AG04450 (cell line): ENCODE measurements at places on chromosomes 3 and 15.

GRCh38 chr3:6229778-6230410 lies 631.0 kb upstream of the GRM7 start:
- DNase-seq: no peak

GRCh38 chr3:185215873-185216606 lies 37.8 kb downstream of the EHHADH start:
- no peak for DNase-seq

DNA sequence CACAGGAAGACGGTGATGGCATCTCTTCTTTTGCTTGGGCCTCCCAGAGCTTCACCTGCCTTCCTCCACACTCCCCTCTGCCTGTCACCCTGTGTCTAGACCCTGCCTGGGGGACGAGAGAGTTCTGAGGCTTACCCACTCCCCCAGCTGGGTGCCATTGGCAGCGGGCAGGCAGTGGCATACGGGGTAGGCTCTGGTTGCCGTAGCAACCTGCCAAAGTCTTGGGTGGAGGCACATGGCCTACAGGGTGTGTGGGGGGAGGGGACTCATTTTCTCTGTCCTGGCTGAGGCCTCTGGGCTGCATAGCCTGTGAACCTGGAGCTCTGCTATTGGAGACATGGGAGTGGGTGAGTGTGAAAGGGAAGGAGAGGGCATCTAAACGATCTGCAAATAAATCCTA lies 4.4 kb downstream of the INSYN1 start:
- DNase-seq: no peak

- peak; percentile 76 for DNase-seq
Observed at GRCh38 chr3:58013973-58014649, 5.9 kb downstream of the FLNB start.

DNA sequence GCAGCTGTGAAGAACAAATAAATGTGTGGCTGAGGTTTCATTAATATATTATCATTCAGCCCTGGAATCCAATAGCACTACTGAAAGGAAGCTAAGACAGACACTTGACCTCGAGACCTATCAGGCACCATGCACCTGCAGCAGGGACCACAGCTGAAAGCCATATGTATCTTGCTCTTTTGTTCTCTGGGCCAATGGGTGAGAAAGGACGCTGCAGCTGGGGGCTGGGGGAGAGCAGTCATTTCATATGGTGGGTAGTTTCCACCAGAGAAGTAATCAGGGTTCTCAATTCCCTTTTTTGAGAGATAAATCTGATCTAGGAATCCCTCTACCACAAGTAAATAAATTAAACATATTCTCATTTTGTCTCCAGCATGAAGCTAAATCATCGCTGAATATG lies 225.6 kb upstream of the STRIT1 start:
- no peak for DNase-seq

- DNase-seq: no peak
Observed at GRCh38 chr15:74240002-74240568, 4.0 kb downstream of the CCDC33 start.

DNA sequence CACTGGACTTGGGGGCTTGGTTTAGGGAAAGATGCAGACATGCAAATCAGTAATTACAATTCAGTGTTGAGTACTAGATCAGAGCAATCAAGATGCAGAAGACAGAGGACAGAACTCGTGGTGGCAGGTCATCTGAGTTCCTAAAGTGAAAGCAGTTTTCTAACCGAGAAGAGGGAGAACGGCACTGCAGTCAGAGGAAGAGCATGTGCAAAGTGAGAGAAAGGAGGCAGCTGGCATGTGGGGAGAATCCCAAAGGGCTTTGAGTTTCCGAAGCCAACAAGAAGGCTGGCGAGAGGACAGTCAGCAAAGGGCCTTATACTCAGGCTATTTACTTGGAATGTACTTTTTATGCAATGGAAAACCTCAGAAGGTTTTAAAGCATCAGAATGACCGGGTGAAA lies 87.0 kb downstream of the ANP32A start:
- no peak for DNase-seq

- no peak for DNase-seq
Observed at GRCh38 chr3:60698117-60698516, 553.1 kb downstream of the FHIT start.

- no peak for DNase-seq
Observed at GRCh38 chr3:128064962-128065361, 12.7 kb downstream of the SEC61A1 start.

DNA sequence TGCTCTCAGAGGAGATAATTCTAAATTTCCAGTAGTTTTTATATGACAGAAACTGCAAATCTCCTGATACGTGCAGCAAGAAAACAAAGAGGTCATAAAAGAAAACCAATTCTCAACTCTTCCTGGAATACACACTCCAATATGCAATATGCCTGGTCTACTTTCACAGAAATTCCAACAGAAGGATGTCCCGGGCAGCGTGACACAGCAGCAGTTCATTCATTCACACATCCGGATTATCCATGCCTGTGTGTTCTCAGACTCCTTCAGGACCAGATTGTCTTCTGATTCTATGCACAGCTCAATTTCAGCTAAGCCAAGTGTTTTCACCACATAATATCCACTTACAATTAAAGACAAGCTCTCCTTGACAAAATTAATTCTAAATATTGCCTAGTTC lies 64.3 kb downstream of the FBN1 start:
- DNase-seq: no peak

- DNase-seq: no peak
Observed at GRCh38 chr15:40081691-40082194, 26.9 kb downstream of the BMF start.

- no peak for DNase-seq
Observed at GRCh38 chr15:75702436-75702835, 10.2 kb downstream of the CSPG4 start.

GRCh38 chr3:59772416-59773408 lies 722.9 kb upstream of the CFAP20DC start:
- no peak for DNase-seq
